Activated CD4-positive, alpha-beta T cell treated with anti-CD3 and anti-CD28 coated beads, Interleukin-2, amount 10 ng/mL, durations not matched to agents 7 days and 5 days (primary cell): ENCODE measurements at places on chromosomes 2 and 18. TPM values are rescaled to one million over a fixed set of nuclear protein-coding genes. Genes with fewer than 3 reads are reported as not detected.
A peak's percentile ranks its signal among the peaks of the same experiment; 100 is the strongest.

The INHA gene
- not detected for total RNA-seq

The MRO gene
- not detected for total RNA-seq

The GCG gene
- not detected for total RNA-seq

DNA sequence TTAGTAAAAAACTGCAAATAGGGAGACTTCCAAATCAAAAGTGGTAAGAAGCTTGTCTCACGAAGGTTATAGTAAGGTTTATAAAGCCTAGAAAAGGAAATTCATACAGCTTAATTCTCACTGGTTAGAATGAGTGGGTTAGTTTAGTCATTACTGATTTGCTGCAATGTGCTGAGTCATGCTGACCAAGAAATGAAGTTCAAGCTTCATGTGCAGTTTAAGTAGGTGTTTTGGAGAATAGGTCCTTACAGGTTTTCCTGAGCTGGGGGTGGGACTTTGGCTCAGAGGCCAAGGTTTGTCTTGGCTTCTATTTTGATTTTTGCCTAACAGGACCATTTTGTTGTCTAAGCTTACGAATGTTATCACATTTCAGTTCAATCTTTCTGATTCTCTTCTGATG is 15.1 kb downstream of the CLIP4 start:
- H3K27ac ChIP-seq = peak overlapping the region; percentile 44
- H3K4me1 ChIP-seq = peaks cover 23% of the 10 kb centered on the region
- DNase-seq = peak; percentile 17
- no peak overlapping the region for H3K4me3 ChIP-seq

DNA sequence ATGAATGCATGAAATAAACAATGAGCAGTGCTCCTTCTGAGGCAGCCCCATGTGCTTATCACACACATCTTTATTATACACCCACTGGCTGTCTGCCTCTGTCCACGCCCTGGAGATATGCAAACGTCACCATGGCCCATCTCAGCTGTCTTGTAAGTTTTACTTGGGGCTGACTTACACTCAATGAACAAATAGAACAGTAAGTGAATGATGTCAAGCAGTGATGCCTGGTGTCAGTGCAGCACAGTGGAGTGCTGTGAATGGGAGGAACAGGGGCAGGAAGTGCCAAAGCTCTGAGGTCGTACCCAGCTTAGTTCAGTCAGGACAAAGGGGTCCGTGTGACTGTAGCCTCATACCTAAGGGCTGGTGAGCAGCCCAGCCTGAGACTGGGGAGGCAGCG is 659.5 kb upstream of the HS6ST1 start:
- H3K4me1 ChIP-seq = no peaks in the 10 kb centered on the region
- H3K27me3 ChIP-seq = no peaks in the 10 kb centered on the region
- no peak overlapping the region for H3K4me3 ChIP-seq
- no peak for DNase-seq
- H3K36me3 ChIP-seq = no peaks in the 10 kb centered on the region
- no peak overlapping the region for H3K27ac ChIP-seq

GRCh38 chr2:5674026-5674340 is 18.2 kb upstream of the SOX11 start:
- H3K4me3 ChIP-seq = no peak overlapping the region
- peaks cover 10% of the 10 kb centered on the region for H3K27me3 ChIP-seq
- no peaks in the 10 kb centered on the region for H3K36me3 ChIP-seq
- no peak overlapping the region for H3K27ac ChIP-seq

DNA sequence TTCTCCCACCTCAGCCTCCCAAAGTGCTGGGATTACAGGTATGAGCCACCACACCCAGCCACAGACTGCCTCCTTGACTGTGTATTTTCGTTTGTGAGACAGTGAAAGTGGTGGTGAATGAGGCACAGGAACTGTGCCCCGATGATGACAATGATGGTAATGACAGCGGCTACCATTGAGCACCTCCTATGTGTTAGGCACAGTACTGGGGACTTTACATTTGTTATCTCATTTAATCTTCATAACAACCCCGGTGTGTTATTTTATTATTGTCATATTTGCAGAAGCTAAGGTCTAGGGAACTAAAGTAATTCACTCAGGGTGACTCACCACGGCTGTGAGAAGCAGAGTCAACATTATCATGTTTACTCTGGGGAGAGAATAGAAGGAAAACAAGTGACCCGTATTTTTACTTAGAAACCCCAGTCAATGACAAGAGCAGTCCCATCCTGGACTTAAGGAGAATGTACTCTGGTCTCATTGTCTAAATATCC is 77.6 kb upstream of the ALPP start:
- H3K27me3 ChIP-seq = no peaks in the 10 kb centered on the region
- H3K27ac ChIP-seq = peak overlapping the region; percentile 54
- no peak for DNase-seq
- H3K36me3 ChIP-seq = peaks cover 25% of the 10 kb centered on the region
- H3K4me3 ChIP-seq = no peak overlapping the region

GRCh38 chr2:101961338-101962191 is 30.2 kb upstream of the IL1R2 start:
- no peaks in the 10 kb centered on the region for H3K36me3 ChIP-seq
- H3K4me1 ChIP-seq = peaks cover 1% of the 10 kb centered on the region
- H3K27me3 ChIP-seq = no peaks in the 10 kb centered on the region
- DNase-seq = no peak

DNA sequence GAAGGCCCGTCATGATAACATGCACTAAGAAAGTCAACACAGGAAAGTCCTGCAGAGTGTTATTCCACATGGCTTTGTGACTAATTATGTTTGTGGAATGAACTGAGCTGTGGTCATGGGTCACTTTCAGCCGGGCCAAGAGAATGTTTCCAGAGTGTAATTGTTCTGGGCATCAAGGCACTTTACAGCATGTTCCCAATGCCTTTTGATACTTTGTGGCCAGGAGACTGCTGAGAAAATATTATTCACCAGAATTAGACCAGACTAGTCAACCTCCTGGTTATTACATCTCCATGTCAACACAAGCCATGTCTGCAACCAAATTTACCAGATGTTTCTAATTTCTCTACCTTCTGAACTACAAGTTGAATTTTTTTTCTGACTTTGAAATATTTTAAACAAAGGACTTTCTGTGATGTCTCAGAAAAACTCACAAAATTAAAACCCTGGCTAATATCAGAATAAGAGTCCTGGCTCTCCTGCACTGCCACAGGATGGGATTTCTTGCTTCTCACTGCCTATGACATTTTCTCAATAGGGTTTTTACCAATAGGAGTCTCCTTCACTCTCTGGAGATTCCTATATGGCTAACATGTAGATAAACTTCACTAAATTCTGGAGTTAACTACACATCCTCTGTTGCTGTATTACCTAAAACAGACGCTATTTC is 90.6 kb upstream of the WDR75 start:
- no peaks in the 10 kb centered on the region for H3K36me3 ChIP-seq
- no peaks in the 10 kb centered on the region for H3K27me3 ChIP-seq
- peaks cover 12% of the 10 kb centered on the region for H3K4me1 ChIP-seq
- no peak for DNase-seq

DNA sequence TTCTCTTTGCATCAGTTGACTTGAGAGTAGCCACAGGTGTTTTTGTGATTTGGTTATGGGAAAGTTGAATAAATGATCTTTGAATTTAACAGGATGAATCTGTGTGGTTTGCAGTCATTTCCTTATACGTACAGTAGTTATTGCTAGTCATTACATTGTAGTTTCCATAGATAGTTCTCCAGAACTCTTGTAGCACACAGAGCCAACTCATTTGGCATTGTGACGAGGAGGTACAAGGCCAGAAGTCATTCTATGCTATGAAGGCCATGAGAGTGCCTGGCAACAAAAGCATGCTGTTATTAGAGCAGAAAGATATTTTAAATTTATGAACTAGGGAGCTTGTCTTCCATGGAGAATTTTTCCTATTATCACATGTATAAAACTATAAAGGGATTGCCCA is 973.0 kb upstream of the CHAC2 start:
- H3K27ac ChIP-seq = no peak overlapping the region
- no peaks in the 10 kb centered on the region for H3K36me3 ChIP-seq
- DNase-seq = no peak
- H3K27me3 ChIP-seq = no peaks in the 10 kb centered on the region
- H3K4me1 ChIP-seq = no peaks in the 10 kb centered on the region
- H3K4me3 ChIP-seq = no peak overlapping the region

DNA sequence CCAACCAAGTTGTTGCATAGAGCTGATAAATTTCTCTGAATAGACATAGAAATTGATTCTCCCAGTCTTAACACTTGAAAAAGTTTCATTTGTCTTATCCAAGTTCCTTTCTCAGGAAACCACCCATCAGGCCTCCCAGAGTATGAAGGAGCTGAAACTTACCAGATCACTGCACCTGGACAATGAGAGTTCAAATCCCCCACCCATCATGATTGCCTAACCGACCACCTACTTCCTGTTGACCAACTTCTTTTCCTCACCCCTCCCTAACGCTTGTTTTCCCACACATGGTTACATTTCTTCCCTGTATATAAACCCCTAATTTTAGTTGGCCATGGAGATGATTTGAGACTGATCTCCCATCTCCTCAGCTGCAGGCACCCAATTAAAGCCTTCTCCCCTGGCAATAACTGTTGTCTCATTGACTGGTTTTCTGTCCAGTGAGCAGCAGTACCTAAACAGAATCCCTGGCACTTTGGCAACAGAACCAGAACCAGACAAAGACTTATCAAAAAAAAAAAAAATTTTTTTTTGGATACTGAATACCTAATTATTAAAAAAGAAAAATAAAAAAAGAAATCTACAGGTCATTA is 103.0 kb downstream of the SPIRE1 start:
- H3K4me1 ChIP-seq = no peaks in the 10 kb centered on the region
- H3K27ac ChIP-seq = no peak overlapping the region
- DNase-seq = no peak
- peaks cover 5% of the 10 kb centered on the region for H3K27me3 ChIP-seq

DNA sequence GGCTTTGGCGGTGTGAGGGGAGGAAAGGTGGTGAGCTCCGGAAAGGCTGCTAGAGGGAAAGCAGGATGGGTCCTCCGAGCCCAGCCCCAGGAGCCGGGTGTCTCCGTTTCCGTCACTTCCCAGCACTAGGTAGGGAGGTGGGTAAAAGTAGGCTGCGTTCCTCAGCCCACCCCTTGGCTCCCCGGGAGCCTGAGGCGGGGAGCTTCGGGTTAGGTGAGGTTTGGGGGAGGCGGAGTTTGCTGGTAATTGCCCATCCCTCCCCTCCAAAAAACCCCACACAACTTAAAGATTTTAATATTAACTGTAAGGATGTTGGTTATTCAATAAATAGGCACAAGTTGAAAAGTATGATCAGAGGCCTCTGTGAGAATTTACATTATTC is 552 bp upstream of the ATF2 start:
- peak overlapping the region; percentile 98 for H3K27ac ChIP-seq
- H3K4me3 ChIP-seq = peak overlapping the region; percentile 100
- peaks cover 53% of the 10 kb centered on the region for H3K4me1 ChIP-seq
- H3K27me3 ChIP-seq = no peaks in the 10 kb centered on the region

- no peak overlapping the region for H3K4me3 ChIP-seq
- H3K27ac ChIP-seq = no peak overlapping the region
Measured at GRCh38 chr18:27014841-27015240, 149.3 kb upstream of the AQP4 start.

- H3K27ac ChIP-seq = peak overlapping the region; percentile 4
- H3K36me3 ChIP-seq = no peaks in the 10 kb centered on the region
- no peaks in the 10 kb centered on the region for H3K27me3 ChIP-seq
- DNase-seq = no peak
- H3K4me3 ChIP-seq = no peak overlapping the region
- H3K4me1 ChIP-seq = peaks cover 28% of the 10 kb centered on the region
Measured at GRCh38 chr2:113214141-113214540, 40.4 kb downstream of the PSD4 start.

GRCh38 chr2:43400508-43400907 is 174.1 kb upstream of the ZFP36L2 start:
- H3K27me3 ChIP-seq = no peaks in the 10 kb centered on the region
- peaks cover 14% of the 10 kb centered on the region for H3K4me1 ChIP-seq
- no peak for DNase-seq
- no peak overlapping the region for H3K4me3 ChIP-seq
- H3K27ac ChIP-seq = no peak overlapping the region

GRCh38 chr18:420661-421246 is 79.7 kb downstream of the COLEC12 start:
- H3K27ac ChIP-seq = no peak overlapping the region
- H3K4me1 ChIP-seq = no peaks in the 10 kb centered on the region
- DNase-seq = no peak
- no peaks in the 10 kb centered on the region for H3K36me3 ChIP-seq

DNA sequence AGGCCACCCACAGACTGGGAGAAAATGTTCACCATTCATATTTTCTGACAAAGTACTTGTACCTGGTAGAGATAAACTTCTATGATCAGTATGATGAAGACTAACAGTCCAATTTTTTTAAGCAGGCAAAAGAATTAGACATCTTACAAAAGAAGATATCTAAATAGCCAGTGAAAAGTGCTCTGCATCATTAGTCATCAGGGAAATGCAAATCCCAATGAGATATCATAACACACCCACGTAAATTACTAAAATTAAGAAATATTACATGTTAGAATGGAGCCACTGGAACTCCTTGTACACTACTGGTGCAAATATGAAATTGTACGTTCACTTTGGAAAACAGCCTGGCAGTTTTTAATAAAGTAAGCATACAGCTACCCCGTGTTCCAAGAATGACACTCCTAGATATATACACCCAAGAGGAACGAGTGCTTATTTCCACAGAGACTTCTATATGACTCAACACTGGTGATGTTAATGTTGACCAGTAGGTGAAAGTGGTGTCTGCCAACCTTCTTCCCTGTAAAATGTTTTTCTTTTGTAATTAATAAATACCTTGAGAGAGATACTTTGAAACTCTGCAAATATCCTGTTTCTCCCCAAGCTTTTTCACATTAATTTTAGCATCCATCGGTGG is 80.3 kb downstream of the NPAS2 start:
- DNase-seq = no peak
- no peak overlapping the region for H3K27ac ChIP-seq
- H3K36me3 ChIP-seq = no peaks in the 10 kb centered on the region
- H3K4me3 ChIP-seq = no peak overlapping the region
- peaks cover 3% of the 10 kb centered on the region for H3K4me1 ChIP-seq
